ENCODE measurements at places on chromosomes 1 and 21. TPM values are rescaled to one million over a fixed set of nuclear protein-coding genes. Genes with fewer than 3 reads are reported as not detected.

Gene DISC1
- 3.6 TPM for total RNA-seq

Gene IFNLR1
- 0.26 TPM for total RNA-seq

Gene LCE1E
- not detected for total RNA-seq

Gene MMP23B
- total RNA-seq, result 1.6 TPM

Gene NBPF6
- total RNA-seq, result not detected

Gene NHLH1
- total RNA-seq, result 0.51 TPM

Gene C1orf94
- total RNA-seq, result not detected

Gene MAB21L3
- 0.27 TPM for total RNA-seq

Gene SYDE2
- total RNA-seq, result 7.6 TPM

DNA sequence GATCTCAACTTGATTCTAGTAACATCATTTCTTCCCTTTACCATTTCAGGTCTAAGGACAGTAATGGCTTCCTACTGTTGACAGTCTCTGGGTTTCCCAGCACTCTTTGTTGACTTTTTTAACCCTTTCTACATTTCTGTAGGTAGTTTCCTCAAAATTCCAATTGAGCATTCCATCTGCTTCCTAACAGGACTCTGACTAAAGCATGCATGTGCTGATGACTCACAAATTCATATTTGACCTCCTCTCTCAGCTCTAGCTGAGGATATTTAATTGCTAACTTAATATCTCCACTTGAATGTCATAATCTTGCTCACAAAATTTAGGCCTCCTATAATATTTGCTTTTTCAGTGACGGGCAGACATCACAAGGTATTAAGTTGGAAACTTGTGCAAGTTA, 93.3 kb upstream of the ZNHIT6 start:
- DNase-seq, result peak; percentile 18

GRCh38 chr1:156656806-156657740, 15.2 kb downstream of the BCAN start:
- peak; percentile 65 for DNase-seq

GRCh38 chr1:232226197-232226712, 403.7 kb downstream of the SIPA1L2 start:
- DNase-seq, result peak; percentile 75

GRCh38 chr1:6116137-6116536, 64.0 kb downstream of the CHD5 start:
- DNase-seq, result peak; percentile 17

GRCh38 chr1:151024540-151025146, 11.7 kb upstream of the BNIPL start:
- DNase-seq, result peak; percentile 91

DNA sequence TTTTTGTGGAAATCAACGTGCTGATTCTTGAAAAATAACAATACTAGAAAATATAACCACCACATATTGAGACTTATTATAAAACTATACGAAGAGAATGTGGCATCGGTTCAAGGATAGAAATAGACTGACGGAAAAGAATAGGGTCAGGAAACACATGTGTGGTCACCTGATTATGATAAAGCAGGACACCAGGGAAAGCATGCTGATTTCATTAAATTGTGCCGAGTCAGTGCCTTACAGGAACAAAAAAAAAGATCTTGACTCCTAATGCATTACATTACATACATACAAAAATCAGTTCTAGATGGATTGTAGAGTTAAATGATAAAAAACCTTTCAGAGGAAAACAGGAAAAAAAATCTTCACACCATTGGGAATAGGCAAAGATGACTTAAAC, 43.5 kb upstream of the SERPINC1 start:
- no peak for DNase-seq

DNA sequence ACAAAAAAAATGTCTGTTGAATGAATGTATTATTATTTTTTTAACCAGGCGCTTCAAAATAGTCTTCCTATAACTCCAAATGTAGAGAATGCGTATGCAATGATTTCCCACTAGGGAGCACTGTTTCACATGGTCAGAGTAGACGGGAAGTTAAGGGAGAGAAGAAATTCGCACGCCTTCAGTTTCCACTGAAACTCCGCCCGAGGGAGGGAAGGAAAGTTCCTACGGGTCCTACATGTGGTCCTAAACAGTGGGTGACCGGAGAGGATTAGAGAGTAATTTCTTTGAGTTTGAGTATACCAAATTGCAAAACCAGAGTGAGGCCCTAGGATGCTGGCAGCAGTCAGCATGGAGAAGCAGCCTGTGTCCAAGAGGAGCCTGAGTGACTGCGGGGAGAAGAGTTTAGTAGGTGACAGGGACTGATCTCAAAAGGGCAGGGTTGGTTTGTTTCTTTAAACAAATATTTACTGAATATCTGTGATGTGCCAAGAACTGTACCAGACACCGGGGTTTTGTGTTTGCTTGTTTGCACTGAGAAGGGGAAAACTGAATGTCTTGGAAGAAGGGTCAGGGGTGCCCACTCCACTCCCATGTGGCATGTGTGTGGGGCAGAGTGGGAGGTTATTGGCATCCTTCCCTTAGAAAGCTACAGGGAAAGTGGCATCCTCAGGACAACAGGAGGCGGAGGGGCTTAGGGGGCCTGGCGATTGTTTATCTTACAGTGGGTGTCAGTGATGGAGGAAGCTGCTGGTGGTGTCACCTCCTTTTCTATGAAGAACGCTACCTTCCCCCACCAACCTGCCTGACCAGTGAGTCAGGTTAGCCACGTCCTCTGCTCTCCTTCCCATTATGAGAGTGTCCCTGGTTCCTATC, 22.8 kb downstream of the RNU5D-1 start:
- DNase-seq, result peak; percentile 74

DNA sequence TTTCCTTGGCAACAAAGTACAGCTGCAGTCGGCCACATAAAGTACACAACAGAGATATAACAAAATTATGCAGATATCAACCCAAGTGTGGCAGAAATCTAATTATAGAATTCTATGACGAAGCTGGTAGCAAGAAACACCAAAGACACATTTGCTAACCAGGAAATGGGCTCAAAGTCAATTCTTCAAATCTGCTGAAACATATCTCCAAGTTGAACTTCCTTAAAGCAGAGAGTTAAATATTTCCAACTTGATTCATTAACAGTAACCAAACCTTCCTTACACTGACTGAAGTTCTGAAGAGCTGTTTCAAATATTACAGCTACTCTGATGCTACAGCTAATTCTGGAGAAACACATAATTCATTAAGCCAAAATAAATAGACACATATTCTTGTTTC, 67.6 kb upstream of the SDC3 start:
- DNase-seq, result peak; percentile 39

GRCh38 chr1:179761296-179761695, 18.2 kb downstream of the FAM163A start:
- DNase-seq, result peak; percentile 22

DNA sequence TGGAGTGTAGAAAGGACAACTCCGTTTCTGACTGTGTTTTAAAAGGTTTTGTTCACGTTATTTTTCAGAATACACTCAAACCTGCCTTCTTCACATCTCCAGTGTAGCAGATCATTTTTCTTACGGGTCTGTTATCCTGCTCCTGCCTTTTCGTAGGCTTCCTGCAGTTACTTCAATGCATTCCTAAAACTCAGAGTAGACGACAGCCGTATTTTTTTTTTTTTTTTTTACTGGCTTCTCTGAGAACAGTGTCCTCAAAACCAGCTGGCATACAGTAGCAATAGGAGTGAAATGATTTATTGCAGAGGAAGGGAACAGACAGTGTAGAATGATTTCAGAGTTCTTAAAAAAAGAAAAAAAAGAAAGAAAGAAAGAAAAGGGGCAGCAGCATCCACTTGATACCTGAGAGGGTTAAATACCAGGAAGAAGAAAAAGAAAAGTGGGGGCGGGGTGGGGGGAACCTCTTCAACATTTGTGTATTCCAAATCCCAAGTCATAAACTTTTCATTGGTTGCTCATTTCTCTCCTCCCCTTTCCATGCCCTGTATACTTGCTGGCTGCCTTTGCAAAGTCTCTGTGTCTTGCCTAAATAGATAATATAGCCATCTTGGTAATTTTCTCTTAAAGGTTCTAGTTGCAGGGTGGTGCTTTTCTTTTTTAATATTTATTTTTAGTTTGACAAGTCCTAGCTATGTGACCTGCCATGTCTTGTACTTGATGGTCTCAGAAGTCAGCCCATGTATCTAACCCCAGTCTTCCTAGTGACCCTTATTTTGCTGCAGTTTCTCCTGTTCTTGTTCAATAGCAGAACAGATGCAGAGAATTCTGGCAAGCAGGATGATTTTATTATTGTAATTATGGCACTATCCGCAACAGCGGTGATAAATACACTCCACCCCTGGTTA, 2.8 kb downstream of the TGFB2 start:
- peak; percentile 76 for DNase-seq

DNA sequence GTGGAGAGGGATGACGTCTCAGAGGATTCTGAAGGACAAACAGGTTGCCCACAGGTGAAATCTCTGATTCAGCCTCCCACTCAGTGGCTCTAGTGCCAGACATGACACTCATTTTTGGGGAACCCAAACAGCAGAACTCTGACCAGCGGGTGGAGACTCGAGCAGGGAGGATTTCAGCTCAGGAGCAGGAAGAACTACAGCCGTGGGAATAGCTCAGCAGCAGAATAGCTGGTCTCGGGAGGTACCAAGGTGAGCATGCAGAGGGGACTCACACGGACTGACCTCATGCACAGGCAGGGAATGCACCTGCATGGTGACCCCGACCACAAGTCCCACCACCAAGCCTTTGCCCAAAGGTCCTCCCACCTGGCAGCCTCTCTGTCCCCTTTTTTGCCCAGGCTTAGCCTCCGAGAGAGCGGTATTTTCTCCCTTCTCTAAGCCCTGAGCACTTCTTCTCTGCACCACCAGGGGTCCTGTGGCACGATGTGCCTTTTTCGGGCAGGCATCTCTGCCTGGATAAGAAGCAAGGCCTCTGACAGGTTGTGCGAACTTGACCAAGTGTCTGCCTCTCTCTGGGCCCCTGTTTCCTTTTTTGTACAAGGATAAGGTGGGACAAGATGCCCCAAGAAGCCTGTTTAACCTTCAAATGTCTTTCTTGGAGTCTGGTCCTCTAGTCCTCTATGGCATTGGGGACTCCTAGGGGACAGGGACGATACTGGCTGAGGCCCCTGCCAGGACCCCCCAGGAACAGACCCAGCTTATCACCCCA, 8.8 kb upstream of the FGR start:
- DNase-seq, result peak; percentile 70

- no peak for DNase-seq
These were observed 12.3 kb downstream of the AHDC1 start for GRCh38 chr1:27591622-27592021.

Data from myocyte (in vitro differentiated cells).